ENCODE measurements at places on chromosomes 12 and 14. TPM values are rescaled to one million over a fixed set of nuclear protein-coding genes. Genes with fewer than 3 reads are reported as not detected.

Gene GPR68
- total RNA-seq, result 3.0 TPM

Gene KRT2
- not detected for total RNA-seq

Gene CD163L1
- 1.1 TPM for total RNA-seq

Gene CAPS2
- 11.4 TPM for total RNA-seq

Gene CAPZA3
- not detected for total RNA-seq

Gene GLT1D1
- total RNA-seq, result 0.94 TPM

Gene HOXC6
- total RNA-seq, result 2.3 TPM

Gene REM2
- total RNA-seq, result 0.18 TPM

Gene HOMEZ
- 32.7 TPM for total RNA-seq
